ENCODE measurements at places on chromosomes 5 and 9.

- no peaks in the 10 kb centered on the region for H3K4me1 ChIP-seq
- H3K27ac ChIP-seq, result no peak overlapping the region
- H3K27me3 ChIP-seq, result no peaks in the 10 kb centered on the region
- H3K36me3 ChIP-seq, result no peaks in the 10 kb centered on the region
Measured at GRCh38 chr9:86531971-86532640, 177.9 kb upstream of the TUT7 start.

GRCh38 chr9:7284517-7284916, 515.1 kb downstream of the DMAC1 start:
- no peak for DNase-seq
- H3K27ac ChIP-seq, result no peak overlapping the region
- H3K4me1 ChIP-seq, result no peaks in the 10 kb centered on the region
- no peaks in the 10 kb centered on the region for H3K36me3 ChIP-seq
- H3K4me3 ChIP-seq, result no peak overlapping the region
- H3K27me3 ChIP-seq, result no peaks in the 10 kb centered on the region

GRCh38 chr5:179588166-179588565, 35.3 kb downstream of the HNRNPH1 start:
- DNase-seq, result no peak
- H3K36me3 ChIP-seq, result no peaks in the 10 kb centered on the region
- H3K4me1 ChIP-seq, result no peaks in the 10 kb centered on the region

DNA sequence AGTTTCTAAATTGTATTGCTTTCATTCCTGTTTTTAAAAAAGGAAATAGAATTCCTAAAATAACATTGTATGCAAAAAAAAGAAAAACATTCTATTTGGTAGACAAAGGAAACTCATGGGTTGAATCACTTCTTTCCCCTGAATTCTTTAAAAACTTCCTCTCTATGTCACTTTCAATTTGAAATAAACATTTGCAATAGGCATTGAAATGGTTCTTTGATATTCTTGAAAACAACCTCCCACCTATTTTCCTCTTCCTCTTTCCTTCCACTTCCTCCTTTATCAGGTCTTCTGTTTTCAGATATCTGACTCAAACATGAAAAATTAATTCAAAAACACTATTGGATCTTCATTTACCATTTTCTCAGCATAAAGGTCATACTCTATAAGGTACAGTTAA, 442.0 kb upstream of the MEF2C start:
- H3K4me1 ChIP-seq, result no peaks in the 10 kb centered on the region
- H3K27me3 ChIP-seq, result no peaks in the 10 kb centered on the region
- no peak for DNase-seq
- H3K36me3 ChIP-seq, result no peaks in the 10 kb centered on the region

DNA sequence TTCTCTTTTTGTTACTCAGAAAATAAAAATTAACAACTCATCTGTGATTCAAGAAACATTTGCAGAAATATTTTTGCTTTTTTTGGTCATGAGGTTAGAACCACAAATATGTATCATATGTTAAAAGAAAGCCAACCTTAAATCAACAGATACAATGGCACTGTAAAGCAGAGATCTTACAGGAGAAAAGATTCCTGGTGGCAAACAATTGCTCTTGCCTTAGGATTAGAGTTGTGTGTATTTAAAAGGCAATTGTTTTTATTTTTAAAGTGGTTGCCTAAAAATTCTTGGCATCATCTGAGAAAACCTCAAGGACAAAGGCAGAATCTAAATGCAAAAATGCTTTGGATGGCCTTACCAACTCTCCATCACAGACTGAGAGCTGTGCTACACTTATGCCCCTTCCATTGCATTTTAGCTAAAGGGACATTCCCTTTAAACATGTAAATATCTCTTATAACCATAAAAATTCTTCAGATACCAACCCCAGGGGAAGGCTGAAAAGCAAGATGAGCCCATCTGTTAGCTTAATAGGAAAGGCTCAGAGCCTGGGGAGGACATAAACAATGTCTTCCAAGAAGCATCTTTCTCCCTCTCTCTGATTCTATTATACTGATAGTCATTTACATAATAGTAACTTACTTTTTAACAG, 100.4 kb downstream of the FAM114A2 start:
- no peak overlapping the region for H3K4me3 ChIP-seq
- no peaks in the 10 kb centered on the region for H3K36me3 ChIP-seq
- DNase-seq, result no peak
- H3K27me3 ChIP-seq, result no peaks in the 10 kb centered on the region

DNA sequence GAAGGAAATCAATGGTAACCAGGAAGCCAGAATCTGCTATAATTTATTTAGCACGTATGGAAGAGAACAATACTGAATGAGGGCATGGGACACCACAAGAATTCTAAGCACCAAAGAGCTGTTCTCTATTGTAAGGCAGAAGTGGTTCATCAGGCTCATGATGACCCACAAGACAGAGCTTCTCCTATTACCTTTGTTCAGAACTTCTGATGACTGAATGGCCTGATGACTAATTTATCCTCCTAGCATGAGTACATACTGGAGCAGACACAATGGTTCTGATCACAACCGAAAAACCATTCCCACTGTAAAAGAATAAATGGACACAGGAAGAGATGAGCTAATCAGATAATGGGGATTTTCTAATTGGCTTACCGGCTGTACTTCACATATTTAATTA, 329.8 kb upstream of the PDE4D start:
- no peaks in the 10 kb centered on the region for H3K36me3 ChIP-seq
- no peak for DNase-seq
- no peak overlapping the region for H3K27ac ChIP-seq

GRCh38 chr9:131296906-131297500, 7.5 kb downstream of the PLPP7 start:
- no peaks in the 10 kb centered on the region for H3K27me3 ChIP-seq
- H3K27ac ChIP-seq, result no peak overlapping the region
- no peaks in the 10 kb centered on the region for H3K36me3 ChIP-seq
- no peak overlapping the region for H3K4me3 ChIP-seq

GRCh38 chr5:33507426-33507825, 66.7 kb downstream of the TARS1 start:
- H3K36me3 ChIP-seq, result no peaks in the 10 kb centered on the region
- H3K27ac ChIP-seq, result no peak overlapping the region
- H3K27me3 ChIP-seq, result no peaks in the 10 kb centered on the region
- H3K4me3 ChIP-seq, result no peak overlapping the region

DNA sequence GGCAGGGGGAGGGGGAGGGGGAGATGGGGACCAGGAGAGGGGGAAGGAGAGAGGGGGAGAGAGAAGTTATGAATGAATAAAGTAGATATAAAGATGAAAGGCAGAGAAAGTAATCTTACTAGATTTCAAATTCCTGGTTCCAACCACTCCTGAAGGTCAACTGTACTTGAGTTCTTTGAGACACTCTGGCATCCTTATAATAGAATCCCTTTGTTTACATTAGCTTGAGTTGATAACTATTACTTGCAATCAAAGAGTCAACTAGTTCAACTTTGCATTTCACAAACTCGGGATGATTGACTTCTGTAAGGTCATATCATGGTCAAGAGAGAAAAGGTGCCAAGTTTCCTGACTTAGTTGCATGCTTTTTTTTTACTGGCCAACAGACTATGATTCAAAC, 42.2 kb downstream of the BAAT start:
- H3K36me3 ChIP-seq, result no peaks in the 10 kb centered on the region
- no peak for DNase-seq
- no peaks in the 10 kb centered on the region for H3K4me1 ChIP-seq
- no peak overlapping the region for H3K4me3 ChIP-seq
- no peak overlapping the region for H3K27ac ChIP-seq
- no peaks in the 10 kb centered on the region for H3K27me3 ChIP-seq

DNA sequence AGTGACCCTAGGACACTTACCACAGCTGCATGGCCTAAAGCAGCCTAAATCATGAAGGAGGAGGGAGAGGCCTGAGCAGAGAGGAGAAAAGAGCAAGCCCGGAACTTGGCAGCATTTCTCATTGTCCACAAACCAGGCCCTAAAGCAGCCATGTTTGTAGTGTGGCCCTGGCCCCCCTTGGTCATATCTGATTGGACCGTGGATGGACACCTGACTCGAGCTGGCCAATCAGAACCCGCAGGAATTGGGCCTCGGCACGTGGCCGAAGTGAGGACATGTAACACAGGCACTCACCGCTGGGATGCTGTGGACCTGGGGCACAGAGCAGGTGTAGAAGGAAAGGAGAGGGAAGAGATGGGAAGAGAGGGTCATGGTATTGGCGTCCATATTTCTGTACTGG, 56.9 kb downstream of the ASS1 start:
- no peak overlapping the region for H3K27ac ChIP-seq
- H3K4me1 ChIP-seq, result no peaks in the 10 kb centered on the region
- H3K4me3 ChIP-seq, result no peak overlapping the region
- no peaks in the 10 kb centered on the region for H3K36me3 ChIP-seq

DNA sequence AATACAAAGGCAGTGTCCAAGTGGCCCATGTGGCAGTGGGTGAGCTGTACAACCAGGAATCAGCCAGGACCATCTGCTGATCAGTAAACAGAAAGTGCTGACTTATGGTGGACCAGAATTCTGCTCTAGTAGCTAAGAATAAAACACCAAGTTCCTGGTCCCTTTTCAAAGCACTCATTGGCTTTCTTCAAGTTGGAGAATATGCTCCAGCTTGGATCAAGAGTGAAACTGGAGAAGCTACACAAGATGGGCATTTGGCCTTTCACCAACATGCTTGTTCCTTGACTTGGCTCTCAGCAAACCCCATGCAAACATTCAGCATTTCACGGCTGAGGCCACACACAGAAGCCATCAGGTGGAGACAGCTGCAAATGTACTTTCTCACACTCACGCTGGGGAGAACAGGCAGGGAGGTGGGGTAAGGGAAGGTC, 32.1 kb downstream of the MARCHF3 start:
- H3K4me3 ChIP-seq, result no peak overlapping the region
- no peak for DNase-seq
- no peak overlapping the region for H3K27ac ChIP-seq
- no peaks in the 10 kb centered on the region for H3K27me3 ChIP-seq
- no peaks in the 10 kb centered on the region for H3K4me1 ChIP-seq

GRCh38 chr5:79151942-79152671, 40.5 kb downstream of the BHMT start:
- DNase-seq, result no peak
- no peak overlapping the region for H3K4me3 ChIP-seq
- H3K27me3 ChIP-seq, result no peaks in the 10 kb centered on the region
- H3K36me3 ChIP-seq, result no peaks in the 10 kb centered on the region
- H3K27ac ChIP-seq, result no peak overlapping the region

GRCh38 chr9:24245988-24246387, 299.7 kb downstream of the IZUMO3 start:
- H3K4me1 ChIP-seq, result no peaks in the 10 kb centered on the region
- no peak for DNase-seq
- no peak overlapping the region for H3K27ac ChIP-seq
- no peak overlapping the region for H3K4me3 ChIP-seq
- no peaks in the 10 kb centered on the region for H3K27me3 ChIP-seq
- no peaks in the 10 kb centered on the region for H3K36me3 ChIP-seq

DNA sequence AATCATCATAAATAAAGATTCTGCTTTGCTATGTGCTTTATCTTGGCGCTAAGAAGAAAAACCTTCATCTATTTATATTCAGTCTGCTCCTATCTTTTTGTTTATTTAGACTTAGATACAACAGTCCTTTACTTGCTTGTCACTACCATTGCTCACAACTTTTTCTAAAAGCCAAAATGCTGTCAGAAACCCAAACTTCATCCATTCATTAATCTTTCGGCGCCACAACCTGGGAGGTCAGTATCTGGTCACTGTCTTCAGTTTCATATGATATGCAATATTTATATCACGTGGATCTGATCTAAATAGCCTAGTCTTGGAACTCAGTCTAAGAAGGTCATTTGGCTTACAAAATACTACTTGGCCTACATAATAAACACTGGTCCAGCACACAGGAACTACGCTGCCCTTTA, 159.3 kb upstream of the TARS1 start:
- H3K27me3 ChIP-seq, result no peaks in the 10 kb centered on the region
- H3K36me3 ChIP-seq, result no peaks in the 10 kb centered on the region
- peaks cover 1% of the 10 kb centered on the region for H3K4me1 ChIP-seq
- DNase-seq, result no peak
- H3K4me3 ChIP-seq, result no peak overlapping the region
- H3K27ac ChIP-seq, result no peak overlapping the region

DNA sequence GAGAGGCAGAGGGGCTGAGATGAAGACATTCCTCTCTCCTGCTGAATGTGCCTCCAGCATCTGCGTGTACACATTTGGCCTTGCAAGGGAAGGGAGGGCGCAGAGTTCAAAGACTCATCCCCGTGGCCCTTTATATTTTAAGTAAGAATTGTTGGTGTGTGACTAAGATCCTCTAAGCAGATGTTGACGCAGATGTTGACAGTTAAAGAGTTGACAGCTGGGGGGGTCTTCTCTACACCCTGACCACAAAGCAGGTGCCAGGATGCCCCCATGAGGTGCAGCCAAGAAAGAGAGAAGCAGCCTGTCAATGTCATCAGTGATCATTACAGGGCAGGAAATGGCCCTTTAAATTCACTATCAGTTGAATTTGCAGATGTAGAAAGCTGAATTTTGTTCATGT, 262.9 kb downstream of the IRX1 start:
- H3K27me3 ChIP-seq, result no peaks in the 10 kb centered on the region
- no peaks in the 10 kb centered on the region for H3K4me1 ChIP-seq
- H3K4me3 ChIP-seq, result no peak overlapping the region
- H3K27ac ChIP-seq, result no peak overlapping the region
- DNase-seq, result no peak

DNA sequence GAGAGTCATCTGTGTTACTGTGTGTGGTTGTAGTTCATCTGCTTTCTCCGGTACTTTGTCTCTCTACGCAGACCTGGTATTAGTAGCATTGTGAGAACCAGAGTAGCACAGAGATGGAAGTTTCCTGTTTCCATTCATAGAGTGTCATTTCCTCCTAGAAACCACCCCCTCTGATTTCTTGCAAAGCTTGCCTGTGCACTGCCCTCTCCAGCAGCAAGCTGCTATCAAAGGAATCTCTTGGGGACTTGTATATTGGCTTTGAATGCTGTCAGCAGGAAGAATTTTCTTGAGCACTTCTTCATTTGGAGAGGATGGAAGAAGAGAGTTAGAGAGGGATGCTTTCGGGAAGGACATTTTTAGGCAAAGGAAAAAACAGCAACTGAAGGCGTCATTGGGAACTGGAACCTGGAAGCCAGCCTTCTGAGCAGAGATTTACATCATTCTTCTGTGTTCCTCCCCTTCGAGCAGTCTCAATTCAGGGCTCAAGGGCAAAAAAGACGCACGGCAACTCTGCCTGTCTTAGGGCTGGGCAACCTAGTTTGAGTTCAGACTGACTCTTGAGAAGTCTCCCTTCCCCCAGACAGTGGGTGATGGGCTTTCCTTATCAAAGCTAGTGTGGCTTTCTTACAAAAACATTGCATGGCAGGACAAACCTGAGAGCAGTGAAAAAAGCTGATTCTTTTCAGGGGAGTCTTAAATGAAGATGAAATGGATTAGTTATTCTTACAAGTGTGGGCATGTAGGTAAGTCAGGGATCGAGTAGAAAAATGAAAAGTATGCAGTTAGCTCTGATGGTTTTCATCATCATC, 226.3 kb downstream of the AOPEP start:
- H3K27me3 ChIP-seq, result no peaks in the 10 kb centered on the region
- no peak overlapping the region for H3K4me3 ChIP-seq
- DNase-seq, result peak; percentile 66
- H3K4me1 ChIP-seq, result peaks cover 23% of the 10 kb centered on the region
- H3K27ac ChIP-seq, result peak overlapping the region; percentile 6
